ENCODE measurements at places on chromosomes 3 and 15.

DNA sequence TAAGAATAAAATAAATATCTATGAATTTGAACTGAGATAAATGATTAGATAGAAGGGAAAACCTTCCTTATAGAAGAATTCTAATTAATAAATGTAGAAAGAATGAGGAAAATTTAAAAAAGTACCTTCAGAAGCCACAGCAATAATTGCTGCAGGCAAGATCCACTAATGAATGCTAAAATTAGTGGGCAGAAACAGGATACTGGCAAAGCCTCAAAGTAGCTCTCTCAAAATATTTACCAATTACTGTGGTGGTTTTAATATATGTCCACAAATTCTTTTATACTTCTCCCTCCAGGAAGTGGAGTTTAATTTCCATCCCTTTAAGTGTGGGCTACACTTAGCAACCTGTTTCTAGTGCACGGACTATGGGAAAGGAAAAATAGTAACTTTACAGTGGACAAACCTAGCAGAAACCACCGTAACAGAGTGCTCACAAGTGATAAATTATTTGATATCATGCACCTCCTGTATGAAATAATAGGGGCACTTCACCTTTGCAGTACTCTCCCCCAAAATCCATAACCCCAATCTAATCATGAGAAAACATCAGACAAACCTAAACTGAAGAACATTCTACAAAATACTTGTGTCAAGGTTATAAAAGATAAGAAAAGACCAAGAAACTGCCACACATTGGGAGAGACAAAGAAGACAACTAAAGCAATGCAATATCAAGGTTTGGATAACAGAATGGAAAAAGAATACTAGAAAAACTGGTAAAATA is 6.8 kb downstream of the PEAK1 start:
- no peak for DNase-seq

DNA sequence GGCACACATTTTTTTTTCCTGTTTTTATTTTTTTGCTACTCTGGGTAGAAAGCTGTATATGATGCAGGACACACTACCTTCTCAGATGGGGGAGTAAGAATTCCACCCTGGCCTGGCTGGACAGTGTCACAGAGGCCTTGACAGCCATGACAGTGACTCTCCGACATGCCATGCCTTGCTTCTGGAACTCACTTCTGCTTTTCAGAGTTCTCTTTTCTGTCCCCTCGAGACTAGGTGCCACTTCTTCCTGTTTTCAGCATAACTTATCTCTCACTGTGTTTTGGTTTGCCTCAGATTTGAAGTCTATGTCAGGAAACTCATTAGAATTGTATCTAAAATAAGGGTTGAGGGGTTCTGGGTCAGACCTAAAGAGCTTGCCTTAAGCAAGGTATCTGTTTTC is 69.1 kb upstream of the SEC13 start:
- no peak for DNase-seq

DNA sequence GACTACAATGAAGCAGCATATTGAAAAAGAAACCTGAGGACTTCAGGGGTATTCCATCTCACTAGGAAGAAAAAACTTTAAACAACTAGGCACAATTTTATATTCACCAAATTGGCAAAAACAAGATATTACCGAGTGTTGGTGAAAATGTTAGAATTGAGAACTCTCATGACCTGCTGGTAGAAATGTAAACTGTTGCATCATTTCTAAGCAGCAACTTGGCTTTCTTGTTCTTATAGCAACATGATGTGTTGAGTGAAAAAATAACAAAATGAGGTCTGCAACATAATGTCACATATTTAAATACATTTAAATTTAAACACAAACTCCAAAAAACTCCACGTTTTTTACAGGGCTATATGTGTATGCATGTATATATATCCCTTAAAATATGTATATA is 59.0 kb upstream of the SPPL2A start:
- no peak for DNase-seq

- no peak for DNase-seq
Observed at GRCh38 chr3:32257641-32258438, 19.4 kb downstream of the CMTM8 start.

- no peak for DNase-seq
Observed at GRCh38 chr3:14725564-14726440, 50.9 kb downstream of the C3orf20 start.

DNA sequence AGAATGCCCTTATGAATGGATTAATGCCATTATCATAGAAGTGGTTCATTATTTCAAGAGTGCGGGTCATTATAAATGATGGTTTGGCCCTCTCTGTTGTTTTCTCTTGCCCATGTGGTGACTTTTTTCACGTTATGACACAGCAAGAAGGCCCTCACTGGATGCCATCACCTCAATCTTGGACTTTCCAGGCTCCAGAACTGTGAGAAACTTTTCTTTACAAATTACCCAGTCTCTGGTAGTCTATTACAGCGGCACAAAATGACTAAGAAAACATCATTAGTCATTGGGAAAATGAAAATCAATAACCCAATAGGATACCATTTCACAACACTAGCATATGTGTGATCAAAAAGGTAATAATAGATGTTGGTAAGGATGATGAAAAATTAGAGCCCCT is 119.0 kb upstream of the LPP start:
- DNase-seq = no peak

GRCh38 chr15:81293728-81294515 is 30.0 kb downstream of the STARD5 start:
- DNase-seq = peak; percentile 68

DNA sequence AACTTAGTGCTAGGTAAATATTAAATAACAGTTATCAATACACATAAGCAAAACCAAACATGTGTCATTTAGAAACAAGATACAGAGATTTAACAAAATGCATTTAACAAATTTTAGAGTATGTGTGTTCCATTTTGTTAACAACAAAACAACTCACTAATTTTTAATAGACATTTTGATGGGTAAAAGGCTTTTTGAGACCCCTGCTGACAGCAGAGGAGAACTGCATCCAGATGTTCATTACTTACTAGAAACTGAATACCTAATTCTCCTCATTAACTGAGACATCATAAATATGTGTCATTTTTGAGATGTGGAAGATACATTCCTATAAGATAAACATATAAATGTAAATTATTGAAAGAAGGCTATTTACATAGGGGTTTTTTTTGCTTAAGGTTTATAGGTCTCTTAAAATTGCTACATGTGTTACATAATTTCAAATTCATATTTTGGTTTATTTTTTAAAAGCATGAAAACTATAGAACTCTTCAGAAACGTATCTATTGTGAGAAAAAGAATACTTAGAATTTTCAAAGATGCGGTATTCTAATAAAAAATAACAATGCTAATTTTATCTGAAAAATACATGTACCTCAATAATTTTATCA is 1009.8 kb downstream of the TUSC7 start:
- no peak for DNase-seq

GRCh38 chr15:64717735-64718495 is 57.5 kb downstream of the RBPMS2 start:
- no peak for DNase-seq

DNA sequence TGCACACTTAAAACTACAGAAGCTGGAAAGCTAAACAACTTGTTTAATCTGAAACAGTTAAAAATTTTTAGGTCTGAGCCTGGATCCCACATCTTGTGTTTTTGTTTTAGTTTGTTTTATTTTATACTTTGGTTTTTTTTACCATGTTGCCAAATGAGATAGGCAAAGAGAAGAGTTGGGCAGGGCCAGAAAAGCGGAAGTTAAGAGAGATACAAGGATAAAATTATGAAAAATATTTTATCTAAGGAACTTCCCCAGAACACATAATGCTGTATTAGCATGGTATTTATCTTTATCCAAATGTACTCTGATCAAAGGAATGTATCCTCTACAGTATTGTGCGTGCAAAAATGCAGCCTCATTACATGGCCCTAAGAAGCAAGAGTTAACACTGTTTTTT is 50.7 kb downstream of the PROS1 start:
- no peak for DNase-seq

GRCh38 chr3:135145581-135145980 is 350.5 kb downstream of the EPHB1 start:
- no peak for DNase-seq

GRCh38 chr3:188257384-188258026 is 103.5 kb downstream of the LPP start:
- no peak for DNase-seq

DNA sequence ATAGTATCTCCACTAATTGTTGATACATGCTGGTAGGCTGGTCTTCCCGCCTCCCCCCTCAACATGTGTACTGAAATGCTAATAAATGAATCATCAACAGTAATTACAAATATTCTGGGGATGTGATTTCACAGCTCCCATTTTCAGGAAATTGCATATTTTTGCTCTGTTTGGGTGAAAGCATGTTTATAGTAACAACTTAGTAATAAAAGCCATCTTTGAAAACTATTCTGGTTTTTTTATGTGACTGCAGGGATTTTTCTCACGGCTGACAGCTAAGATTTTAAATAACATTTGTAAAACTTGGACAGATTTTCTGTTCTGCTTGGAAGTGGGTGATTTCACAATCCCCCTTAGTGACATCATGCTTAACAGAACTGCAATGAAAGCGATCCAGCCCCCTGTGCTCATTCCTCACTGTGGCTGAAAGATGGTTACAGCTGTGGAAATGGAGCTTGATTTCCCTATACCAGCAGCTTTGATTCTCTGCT is 25.6 kb upstream of the FAM174B start:
- DNase-seq = no peak

DNA sequence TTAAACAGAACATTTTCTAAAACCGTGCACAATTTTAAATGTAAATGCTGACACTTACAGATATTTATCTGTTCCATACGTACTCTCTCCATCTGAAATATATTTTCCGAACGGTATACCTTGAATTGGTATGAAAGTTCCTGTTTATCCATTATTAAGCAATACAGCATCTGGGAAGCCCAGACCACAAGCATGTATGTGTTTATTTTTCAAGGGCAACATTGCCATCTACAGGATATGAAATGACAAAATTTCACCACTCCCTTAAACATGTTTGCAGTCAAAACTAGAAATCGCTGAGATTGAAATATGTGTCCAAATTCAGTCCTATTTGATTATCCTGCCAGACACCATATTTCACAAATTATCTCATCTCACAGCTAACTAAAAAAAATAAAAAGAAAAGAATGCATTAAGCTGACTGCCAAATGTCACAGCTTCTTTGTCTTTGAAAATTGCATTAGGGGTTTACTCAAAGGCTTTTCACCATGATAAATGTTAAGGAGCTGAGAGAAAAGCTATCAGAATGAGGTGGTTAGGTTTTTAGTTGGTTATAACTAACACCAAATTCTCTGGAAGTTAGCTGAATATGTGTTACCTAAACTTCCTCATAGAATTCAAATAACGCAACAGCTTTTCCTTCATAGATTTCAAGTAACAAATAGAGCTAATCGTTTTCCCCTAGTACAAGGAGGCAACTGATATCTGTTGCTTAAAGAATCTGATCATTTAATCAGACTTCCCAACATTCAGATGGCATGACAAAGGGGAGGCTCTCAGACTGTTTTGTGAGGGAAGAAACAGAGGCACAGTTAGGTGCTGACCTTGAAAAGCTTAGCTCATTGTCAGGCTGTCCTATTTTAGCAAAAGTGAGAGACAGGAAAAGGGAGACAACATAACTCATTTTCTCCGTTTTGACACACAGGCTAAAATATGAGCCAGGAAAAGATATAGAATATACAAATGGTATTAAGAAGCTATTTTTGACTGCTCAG is 533.1 kb downstream of the TBL1XR1 start:
- no peak for DNase-seq

- no peak for DNase-seq
Observed at GRCh38 chr3:1037631-1038030, 55.2 kb upstream of the CNTN6 start.

DNA sequence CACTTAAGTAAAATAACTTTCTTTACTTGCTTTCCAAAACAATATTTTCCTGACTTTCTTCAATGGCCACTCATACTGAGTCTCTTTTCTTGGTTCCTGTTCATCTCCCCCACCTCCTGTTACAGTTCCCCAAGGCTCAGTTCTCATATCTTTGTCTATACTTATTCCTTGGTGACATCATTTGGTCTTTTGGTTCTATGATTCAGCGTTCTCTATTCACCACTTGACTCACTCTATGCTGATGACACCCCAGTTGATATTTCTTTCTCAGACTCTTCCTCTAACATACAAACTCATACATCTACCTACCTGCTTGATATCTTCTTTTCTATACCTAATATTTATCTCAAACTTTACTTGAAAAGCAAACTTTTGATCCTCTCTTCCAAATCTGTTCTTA is 85.0 kb upstream of the P3H2 start:
- no peak for DNase-seq

GRCh38 chr3:88617283-88617682 is 467.5 kb downstream of the C3orf38 start:
- DNase-seq = no peak

All from activated effector memory CD4-positive, alpha-beta T cell treated with Interleukin-2 at 50 U/mL for 16 hours (primary cell).